MM.1S (cell line): ENCODE measurements at places on chromosomes 16 and 17.

DNA sequence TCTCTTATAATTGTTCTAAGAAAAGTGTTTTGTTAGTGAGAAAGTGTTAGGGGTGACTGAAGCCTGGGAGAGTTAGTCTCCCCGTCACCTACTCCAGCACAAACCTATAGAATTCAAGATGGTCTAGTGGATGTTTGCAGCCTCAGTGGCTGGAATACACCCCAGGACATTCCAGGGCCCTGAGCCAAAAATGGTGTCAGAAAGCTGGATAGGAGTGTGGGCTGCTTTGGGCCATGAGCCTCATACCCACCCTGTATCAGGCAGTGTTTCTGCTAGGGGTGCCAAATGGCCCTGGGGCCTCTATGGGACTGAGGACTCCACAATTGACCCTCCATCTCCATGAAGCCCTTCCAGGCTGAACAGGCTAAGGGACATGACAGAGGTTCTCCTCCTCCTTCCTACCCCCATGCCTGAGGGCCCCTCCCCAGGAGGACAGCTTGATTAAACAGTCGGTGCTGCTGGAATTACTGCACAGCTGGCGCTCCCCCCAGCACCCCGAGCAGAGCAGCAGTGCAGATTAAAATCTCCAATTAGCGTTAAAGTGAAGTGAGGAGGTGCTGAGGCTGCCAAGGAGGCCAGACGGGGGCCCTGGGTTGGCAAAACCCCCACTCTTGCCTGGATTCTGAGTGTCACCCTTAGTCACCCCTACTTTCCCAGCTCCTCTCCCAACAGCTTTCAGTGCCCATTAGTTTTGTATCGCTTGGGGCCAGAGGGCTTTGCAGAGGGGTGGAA lies 59.1 kb downstream of the NEUROD2 start:
- H3K4me3 ChIP-seq = no peak overlapping the region
- H3K36me3 ChIP-seq = no peaks in the 10 kb centered on the region
- no peak overlapping the region for H3K27ac ChIP-seq
- no peaks in the 10 kb centered on the region for H3K27me3 ChIP-seq

DNA sequence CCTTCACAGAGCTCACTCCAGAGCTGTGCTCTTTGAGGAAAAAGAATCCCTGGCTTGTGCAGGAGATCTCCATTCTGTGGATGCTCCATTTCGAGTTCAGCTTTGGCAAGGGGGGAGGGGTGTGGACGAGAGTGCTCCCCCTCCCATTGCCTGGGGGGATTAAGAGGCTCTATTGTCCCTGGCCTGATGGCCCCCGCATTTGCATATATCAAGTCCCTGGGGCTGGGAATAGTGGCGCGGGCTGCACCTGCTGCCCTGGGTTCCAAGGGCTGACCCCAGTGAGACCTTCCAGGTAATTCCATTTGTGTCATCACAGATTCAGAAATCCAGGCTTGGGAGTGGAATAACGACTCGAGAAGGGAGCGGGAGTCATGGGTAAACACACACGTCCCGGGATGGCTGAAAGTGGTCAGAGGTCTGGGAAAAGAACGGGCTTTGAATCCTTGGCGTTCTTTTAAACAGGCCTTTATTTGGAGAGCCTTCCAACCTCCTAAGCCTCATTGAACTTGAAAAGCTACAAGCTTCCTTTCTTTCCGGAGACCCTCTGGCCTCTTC lies 479.3 kb downstream of the HS3ST3B1 start:
- H3K27ac ChIP-seq = no peak overlapping the region
- no peaks in the 10 kb centered on the region for H3K36me3 ChIP-seq
- DNase-seq = no peak

GRCh38 chr17:80018917-80019651 lies 16.6 kb downstream of the TBC1D16 start:
- no peak overlapping the region for H3K27ac ChIP-seq
- H3K27me3 ChIP-seq = peaks cover 74% of the 10 kb centered on the region
- no peaks in the 10 kb centered on the region for H3K4me1 ChIP-seq

- H3K27me3 ChIP-seq = no peaks in the 10 kb centered on the region
- no peaks in the 10 kb centered on the region for H3K36me3 ChIP-seq
- no peak for DNase-seq
- H3K4me3 ChIP-seq = no peak overlapping the region
- H3K27ac ChIP-seq = no peak overlapping the region
These were observed 28.5 kb downstream of the NSMCE1 start for GRCh38 chr16:27239906-27240655.

DNA sequence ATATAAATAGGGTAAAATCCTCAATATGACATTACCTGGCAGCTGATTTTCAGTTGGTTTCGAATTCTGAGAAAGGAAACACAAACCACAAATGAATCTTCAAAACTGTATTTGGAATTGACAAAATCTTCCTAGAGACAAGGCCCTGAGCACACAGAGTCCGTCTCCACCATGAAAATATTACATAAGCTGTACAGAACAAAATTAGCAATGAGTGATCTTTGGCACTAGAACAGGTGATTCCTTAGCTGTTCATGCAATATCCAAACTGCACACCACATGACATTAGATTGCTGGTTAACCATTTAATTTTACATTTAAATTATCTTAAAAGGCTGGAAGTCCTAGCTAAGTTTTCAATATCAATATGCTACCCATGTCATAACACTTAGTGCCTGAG lies 31.7 kb downstream of the GJC1 start:
- H3K27ac ChIP-seq = no peak overlapping the region
- DNase-seq = no peak
- H3K4me1 ChIP-seq = peaks cover 8% of the 10 kb centered on the region; the same call in 1 of the 2 replicates
- no peaks in the 10 kb centered on the region for H3K36me3 ChIP-seq

DNA sequence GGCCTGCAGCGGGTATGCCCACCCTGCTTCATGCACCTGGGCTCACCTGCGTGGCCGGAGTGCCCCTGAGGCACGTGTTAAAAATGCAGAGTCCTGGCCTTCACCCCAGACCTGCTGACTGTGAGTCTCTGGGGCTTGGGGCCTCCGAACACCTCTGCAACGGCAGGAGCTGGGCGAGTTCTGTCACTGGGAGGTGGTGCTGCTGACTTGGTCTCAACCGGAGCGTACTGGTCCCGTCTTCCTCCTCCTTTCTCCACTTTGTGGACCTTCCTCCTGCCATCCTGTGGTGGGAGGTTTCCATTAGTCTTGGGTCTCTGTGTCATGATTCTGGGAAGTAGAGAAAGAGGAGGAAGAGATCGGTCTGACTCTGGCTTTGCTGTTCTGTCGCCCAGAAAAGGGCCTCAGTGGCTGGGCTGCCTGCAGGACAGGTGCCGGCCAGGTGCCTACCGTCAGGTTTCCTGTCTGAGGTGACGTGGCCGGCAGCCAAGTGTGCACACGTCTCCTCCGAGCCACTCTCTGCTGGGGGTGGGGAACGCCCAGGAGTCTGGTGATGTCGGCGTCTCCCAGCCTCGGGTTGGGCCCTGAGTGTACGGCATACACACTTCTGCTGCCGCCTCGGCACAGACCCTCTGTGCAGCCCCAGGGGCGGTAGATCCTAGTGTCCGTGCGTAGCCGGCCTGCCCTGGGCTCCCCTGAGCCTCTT lies 6.9 kb downstream of the TSC2 start:
- H3K36me3 ChIP-seq = no peaks in the 10 kb centered on the region
- H3K4me1 ChIP-seq = no peaks in the 10 kb centered on the region
- H3K4me3 ChIP-seq = no peak overlapping the region
- no peaks in the 10 kb centered on the region for H3K27me3 ChIP-seq
- no peak for DNase-seq

- peaks cover 54% of the 10 kb centered on the region for H3K27me3 ChIP-seq
- H3K4me3 ChIP-seq = no peak overlapping the region
- H3K4me1 ChIP-seq = no peaks in the 10 kb centered on the region
- H3K36me3 ChIP-seq = no peaks in the 10 kb centered on the region
These were observed 402.7 kb upstream of the TNRC6C start for GRCh38 chr17:77555741-77556291.

GRCh38 chr17:13538841-13539411 lies 62.8 kb downstream of the HS3ST3A1 start:
- no peaks in the 10 kb centered on the region for H3K27me3 ChIP-seq
- H3K4me3 ChIP-seq = no peak overlapping the region
- no peak overlapping the region for H3K27ac ChIP-seq
- no peaks in the 10 kb centered on the region for H3K4me1 ChIP-seq
- DNase-seq = no peak

DNA sequence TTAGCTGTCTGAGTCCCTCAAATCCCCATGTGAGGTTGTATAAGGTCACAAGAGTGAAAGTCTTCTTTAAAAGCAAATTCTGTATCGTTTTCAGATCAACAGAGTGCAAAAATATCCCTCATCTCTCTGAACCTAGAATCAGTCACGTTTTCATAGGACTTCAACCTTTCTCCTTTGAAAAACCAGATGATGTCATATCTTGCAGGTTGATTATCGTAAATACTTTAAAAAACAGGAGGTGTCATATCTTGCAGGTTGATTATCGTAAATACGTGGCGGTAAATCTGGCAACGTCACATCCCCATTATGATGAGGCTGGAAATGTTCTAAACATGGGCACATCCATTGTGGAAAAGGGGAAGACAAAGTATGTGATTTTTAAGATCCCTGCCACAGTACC lies 25.9 kb downstream of the BCO1 start:
- no peak overlapping the region for H3K27ac ChIP-seq
- no peak for DNase-seq
- no peak overlapping the region for H3K4me3 ChIP-seq

DNA sequence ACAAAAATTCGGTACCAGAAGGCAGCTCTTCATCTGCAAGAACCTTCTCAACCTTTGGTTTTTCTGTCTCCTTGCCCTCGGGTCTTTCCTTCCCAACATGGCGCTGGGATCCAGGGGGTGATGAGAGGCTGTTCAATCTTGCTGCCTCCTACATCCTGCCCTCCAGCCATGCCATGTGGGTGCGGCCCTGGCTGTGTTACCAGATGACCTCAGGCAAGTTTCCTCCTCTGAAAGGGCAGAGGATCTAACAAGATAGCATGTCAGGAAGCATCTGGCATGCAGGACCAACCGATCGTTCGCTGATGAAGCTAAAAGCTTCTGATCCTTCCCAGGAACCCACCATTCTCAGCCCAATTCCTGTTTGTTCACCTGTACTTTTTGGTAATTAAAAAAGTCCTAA lies 36.8 kb upstream of the BCAR1 start:
- H3K4me1 ChIP-seq = no peaks in the 10 kb centered on the region
- no peak overlapping the region for H3K27ac ChIP-seq
- H3K36me3 ChIP-seq = no peaks in the 10 kb centered on the region
- DNase-seq = no peak
- no peak overlapping the region for H3K4me3 ChIP-seq
- no peaks in the 10 kb centered on the region for H3K27me3 ChIP-seq

GRCh38 chr16:53529513-53529912 lies 26.5 kb upstream of the AKTIP start:
- H3K27ac ChIP-seq = no peak overlapping the region
- no peaks in the 10 kb centered on the region for H3K36me3 ChIP-seq
- DNase-seq = no peak
- H3K4me1 ChIP-seq = no peaks in the 10 kb centered on the region
- no peaks in the 10 kb centered on the region for H3K27me3 ChIP-seq

GRCh38 chr17:7841915-7842379 lies 7.9 kb downstream of the KDM6B start:
- peak; percentile 81 for DNase-seq
- no peaks in the 10 kb centered on the region for H3K27me3 ChIP-seq
- peak overlapping the region; percentile 93 for H3K27ac ChIP-seq
- H3K36me3 ChIP-seq = no peaks in the 10 kb centered on the region

- DNase-seq = no peak
- H3K27me3 ChIP-seq = no peaks in the 10 kb centered on the region
- no peak overlapping the region for H3K4me3 ChIP-seq
- no peaks in the 10 kb centered on the region for H3K4me1 ChIP-seq
- H3K27ac ChIP-seq = no peak overlapping the region
- H3K36me3 ChIP-seq = no peaks in the 10 kb centered on the region
These were observed 618.8 kb upstream of the CDH11 start for GRCh38 chr16:65740711-65741110.

DNA sequence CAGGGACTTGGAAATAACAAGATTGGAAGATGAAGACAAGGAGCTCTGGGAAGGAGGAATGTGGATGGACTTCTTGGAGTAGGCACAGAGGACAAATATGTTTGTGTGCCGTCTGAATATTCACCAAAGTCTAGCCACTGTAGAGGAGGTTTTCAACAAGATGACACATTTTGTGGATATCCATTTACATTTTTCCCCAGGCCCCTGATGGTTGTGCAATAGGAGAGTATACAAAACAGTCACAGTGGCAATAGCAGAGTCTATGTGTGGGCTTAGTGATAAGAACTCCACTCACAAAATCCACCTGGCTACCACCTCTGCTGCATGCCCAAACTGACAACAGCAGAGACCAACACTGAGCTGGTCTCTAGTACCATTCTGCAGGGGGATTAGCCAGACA lies 32.6 kb upstream of the RPL38 start:
- no peak overlapping the region for H3K4me3 ChIP-seq
- H3K36me3 ChIP-seq = no peaks in the 10 kb centered on the region
- no peaks in the 10 kb centered on the region for H3K4me1 ChIP-seq
- DNase-seq = no peak
- peaks cover 70% of the 10 kb centered on the region for H3K27me3 ChIP-seq

GRCh38 chr17:65756760-65757159 lies 195.3 kb upstream of the AXIN2 start:
- H3K27ac ChIP-seq = no peak overlapping the region
- no peak overlapping the region for H3K4me3 ChIP-seq

GRCh38 chr17:6627019-6627418 lies 13.5 kb downstream of the KIAA0753 start:
- no peaks in the 10 kb centered on the region for H3K27me3 ChIP-seq
- no peak overlapping the region for H3K4me3 ChIP-seq

DNA sequence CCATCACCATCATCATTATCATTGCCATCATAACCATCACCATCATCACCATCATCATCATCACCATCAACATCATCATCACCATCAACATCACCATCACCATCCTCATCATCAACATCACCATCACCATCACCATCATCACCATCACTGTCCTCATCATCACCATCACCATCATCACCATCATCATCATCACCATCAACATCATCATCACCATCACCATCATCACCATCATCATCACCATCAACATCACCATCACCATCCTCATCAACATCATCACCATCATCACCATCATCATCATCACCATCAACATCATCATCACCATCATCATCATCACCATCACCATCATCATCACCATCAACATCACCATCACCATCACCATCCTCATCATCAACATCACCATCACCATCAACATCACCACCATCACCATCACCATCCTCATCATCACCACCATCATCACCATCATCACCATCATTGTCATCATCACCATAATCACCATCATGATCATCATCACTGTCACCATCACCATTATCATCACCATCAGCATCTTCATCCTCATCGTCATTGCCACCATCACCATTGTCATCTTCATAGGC lies 23.9 kb downstream of the COX4I1 start:
- peaks cover 28% of the 10 kb centered on the region for H3K27me3 ChIP-seq
- no peaks in the 10 kb centered on the region for H3K36me3 ChIP-seq
- no peaks in the 10 kb centered on the region for H3K4me1 ChIP-seq
- DNase-seq = no peak

- no peak overlapping the region for H3K27ac ChIP-seq
- no peaks in the 10 kb centered on the region for H3K27me3 ChIP-seq
- no peak for DNase-seq
- no peak overlapping the region for H3K4me3 ChIP-seq
- no peaks in the 10 kb centered on the region for H3K4me1 ChIP-seq
These were observed 82.1 kb downstream of the CFDP1 start for GRCh38 chr16:75351183-75351582.
